MG63 (cell line): ENCODE measurements at places on chromosomes 6 and 20.
A peak's percentile ranks its signal among the peaks of the same experiment; 100 is the strongest.

GRCh38 chr6:43304882-43305281 lies 3.7 kb downstream of the CRIP3 start:
- no peak for DNase-seq

DNA sequence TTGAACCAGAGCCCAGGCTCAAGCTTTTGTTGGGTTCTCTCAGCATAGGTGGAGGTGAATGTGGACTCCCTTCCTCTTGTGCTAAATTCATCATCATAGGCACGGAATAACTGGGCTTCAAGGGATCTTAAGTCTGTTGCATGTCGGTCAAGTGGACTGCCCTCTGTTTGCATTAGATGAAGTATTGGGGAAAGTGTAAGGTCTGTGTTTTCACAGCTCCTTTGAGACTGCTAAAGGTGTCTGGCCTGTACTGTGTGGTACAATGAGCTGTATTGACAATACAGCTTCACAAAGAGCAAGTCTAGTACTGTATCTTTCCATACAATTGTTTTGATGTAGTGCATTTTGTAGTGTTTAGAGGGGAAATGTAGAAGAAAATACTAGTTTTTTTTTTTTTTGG lies 34.3 kb upstream of the TULP4 start:
- DNase-seq: no peak

- no peak for DNase-seq
These were observed 907 bp upstream of the HLA-B start for GRCh38 chr6:31357886-31358285.

- DNase-seq: no peak
These were observed 889 bp upstream of the FLOT1 start for GRCh38 chr6:30743099-30744053.

- no peak for DNase-seq
These were observed 41.3 kb downstream of the TRMT11 start for GRCh38 chr6:126027601-126028000.

GRCh38 chr6:99364026-99364425 lies 14.6 kb upstream of the FAXC start:
- no peak for DNase-seq

GRCh38 chr6:34324738-34325444 lies 67.6 kb downstream of the NUDT3 start:
- DNase-seq: peak; percentile 39

- peak; percentile 20 for DNase-seq
These were observed 121.4 kb downstream of the ATXN1 start for GRCh38 chr6:16639684-16640480.

- DNase-seq: no peak
These were observed 85.2 kb downstream of the SMLR1 start for GRCh38 chr6:130912434-130912833.

- no peak for DNase-seq
These were observed 194.1 kb downstream of the OGFRL1 start for GRCh38 chr6:71482742-71483141.

GRCh38 chr6:24738741-24739140 lies 19.8 kb upstream of the C6orf62 start:
- DNase-seq: no peak

GRCh38 chr20:62952373-62952967 lies at the start of gene SLC17A9:
Gene SLC17A9 (plus strand): TSS chr20:62952709. CDS start chr20:62952831, 122 bp downstream.
- no peak for DNase-seq

DNA sequence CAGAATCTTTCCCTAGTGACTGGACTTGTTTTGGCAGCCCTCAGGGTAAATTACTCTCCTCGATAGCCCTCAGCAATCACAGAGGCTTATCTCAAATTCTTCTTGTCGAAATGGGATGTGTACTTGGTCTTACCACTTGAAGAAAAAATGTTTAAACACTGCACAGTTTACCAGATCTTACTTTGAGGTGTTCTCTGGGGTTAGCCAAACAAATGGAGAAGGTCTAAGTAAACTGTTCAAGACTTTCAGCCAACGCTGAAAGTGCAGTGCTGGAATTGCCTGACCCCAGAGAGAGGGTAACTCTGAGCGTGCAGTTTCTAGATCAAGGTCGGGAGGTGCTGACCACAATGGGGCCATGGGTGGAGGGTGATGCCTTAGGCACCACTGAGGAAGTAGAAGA lies 39.2 kb downstream of the MYLIP start:
- DNase-seq: no peak

- no peak for DNase-seq
These were observed 7.9 kb downstream of the MAP3K4 start for GRCh38 chr6:160999516-160999915.

DNA sequence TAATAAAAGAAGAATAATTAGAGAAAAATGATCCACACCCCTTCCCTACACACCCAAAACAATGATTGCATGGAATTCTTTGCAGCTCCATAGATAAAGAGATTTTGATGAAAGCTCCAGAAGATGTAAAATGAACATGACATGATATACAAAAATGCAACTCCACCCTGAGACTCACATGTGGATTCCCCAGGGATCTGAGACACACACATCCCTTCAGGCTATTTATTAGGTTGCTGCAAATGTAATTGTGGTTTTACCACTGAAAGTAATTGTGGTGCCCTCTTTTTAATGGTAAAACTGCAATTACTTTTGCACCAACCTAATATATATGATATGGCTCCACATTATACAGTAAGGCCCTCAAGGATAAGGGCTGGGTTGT lies 40.4 kb upstream of the TBC1D7 start:
- no peak for DNase-seq

GRCh38 chr6:115902436-115902835 lies 158.3 kb downstream of the FRK start:
- no peak for DNase-seq

- DNase-seq: no peak
These were observed 321.3 kb upstream of the SPTLC3 start for GRCh38 chr20:12687476-12687875.

- DNase-seq: no peak
These were observed 37.6 kb downstream of the MOCS1 start for GRCh38 chr6:39896701-39897100.

- no peak for DNase-seq
These were observed 125.3 kb upstream of the B3GAT2 start for GRCh38 chr6:71082033-71082650.

- no peak for DNase-seq
These were observed 42.3 kb upstream of the OCSTAMP start for GRCh38 chr20:46592580-46593362.

- DNase-seq: no peak
These were observed 293.0 kb upstream of the PRDM1 start for GRCh38 chr6:105793130-105793529.

- peak; percentile 49 for DNase-seq
These were observed 29.1 kb upstream of the ECI2 start for GRCh38 chr6:4164456-4164855.

DNA sequence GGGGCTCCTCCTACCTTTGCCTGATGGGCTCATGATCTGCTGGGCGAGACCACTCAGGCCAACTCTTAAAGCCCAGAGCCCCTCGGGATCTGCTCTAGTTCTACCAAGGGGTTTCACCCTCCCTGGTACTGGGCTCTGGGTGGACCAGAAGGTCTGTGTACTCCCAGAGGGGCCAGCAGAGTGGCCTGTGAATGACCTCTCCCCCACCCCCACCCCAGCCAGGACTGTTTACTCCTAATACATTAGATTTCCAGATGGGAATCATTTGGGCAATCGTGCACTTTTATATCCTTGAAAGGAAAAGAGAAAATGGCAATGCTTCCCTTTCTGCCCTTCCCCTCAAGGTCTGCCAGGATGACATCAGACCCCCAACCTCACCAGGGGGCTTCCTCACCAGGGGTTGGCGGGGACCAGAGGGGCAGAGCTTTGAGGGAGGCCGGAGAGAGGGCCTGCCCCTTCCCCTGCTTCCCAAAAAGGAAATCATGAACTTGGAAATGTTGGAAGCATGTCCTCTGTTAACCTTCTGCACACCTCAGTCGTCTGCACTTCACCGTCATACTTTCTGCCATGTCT lies 37.1 kb upstream of the PMEPA1 start:
- DNase-seq: no peak

DNA sequence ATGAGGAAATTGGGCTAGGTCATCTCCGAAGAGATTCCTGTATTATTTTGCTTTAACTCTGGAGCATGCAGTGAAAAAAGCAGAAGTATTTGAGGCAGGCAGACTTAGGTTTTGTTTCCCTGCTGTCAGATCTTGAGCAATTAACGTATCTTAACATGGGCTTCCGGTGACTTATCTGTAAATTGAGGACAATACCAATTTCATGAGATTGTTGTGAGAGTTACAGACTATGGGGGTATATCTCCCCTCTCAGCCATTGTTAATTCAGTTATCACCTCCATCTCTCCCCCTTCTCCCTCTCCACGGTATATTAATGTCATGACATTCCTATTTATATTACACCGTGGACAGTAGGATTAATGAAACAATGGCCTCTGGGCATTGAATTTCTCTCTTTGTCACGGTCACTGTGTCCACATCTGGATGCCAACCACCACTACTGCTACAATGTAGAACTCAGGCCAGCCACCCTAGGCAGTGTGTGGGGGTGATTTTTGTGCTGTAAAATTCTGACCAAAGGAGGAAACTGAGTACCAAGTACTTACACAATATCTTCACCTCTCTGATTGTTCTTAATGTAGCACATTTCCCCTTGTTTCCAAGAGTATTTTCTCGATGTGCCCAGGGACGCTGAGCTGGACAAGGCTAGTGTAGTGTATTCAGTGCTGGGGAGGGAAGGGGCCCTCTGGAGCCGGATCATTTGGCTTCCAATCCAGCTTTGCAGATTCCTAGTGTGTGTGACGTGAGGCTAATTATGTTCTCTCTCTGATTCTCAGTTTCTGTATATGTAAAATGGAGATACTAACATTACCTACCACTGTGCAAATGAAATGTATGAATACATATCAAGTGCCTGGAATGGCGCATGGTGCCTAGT lies 77.2 kb downstream of the GCNT2 start:
- no peak for DNase-seq

- no peak for DNase-seq
These were observed 941.4 kb upstream of the MAN1A1 start for GRCh38 chr6:120290964-120291363.

- peak; percentile 8 for DNase-seq
These were observed 52.3 kb upstream of the ADGRF1 start for GRCh38 chr6:47094241-47094925.

DNA sequence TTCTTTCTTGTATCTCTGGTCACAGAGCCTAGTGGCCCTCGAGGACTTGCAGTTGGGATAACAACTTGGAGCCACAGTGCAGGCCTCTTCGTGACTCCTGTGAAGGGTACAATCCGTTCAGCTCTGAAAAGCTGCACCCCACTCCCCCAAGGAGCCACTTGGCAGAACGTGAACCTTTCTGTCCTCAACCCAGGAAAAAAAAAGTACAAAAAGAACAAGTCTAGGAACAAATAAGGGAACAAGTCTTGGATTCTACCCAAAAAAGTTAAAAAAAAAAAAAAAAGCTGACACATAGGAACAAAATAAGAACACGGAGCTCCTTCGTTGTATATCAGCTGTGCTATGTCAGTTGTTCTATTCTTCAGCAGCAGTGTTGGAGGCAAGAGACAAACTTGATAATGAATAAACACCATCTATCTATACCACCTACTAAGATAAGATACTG lies 77.9 kb upstream of the TULP1 start:
- no peak for DNase-seq

- no peak for DNase-seq
These were observed 144.4 kb upstream of the MAN1A1 start for GRCh38 chr6:119493980-119494379.

DNA sequence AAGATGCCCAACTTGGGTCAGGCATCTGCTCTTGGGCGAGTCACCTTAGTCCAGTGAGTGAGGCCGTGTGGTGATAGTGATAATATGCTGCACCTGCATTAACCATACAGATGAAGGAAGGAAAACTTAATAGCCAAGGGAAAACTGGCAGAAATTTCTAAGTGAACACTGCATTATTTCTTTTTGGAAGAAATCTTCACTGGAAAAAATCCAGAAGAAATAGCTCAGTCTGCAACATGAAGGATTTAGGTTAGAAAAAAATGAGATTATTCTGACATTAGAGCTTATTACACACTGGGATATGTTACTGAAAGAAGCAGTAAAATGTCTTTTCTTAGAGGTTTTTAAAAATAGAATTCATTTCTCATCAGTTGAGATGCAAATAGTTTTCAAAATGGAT lies 947.3 kb downstream of the KIF16B start:
- no peak for DNase-seq

- no peak for DNase-seq
These were observed 93.2 kb upstream of the AKIRIN2 start for GRCh38 chr6:87794922-87795885.

DNA sequence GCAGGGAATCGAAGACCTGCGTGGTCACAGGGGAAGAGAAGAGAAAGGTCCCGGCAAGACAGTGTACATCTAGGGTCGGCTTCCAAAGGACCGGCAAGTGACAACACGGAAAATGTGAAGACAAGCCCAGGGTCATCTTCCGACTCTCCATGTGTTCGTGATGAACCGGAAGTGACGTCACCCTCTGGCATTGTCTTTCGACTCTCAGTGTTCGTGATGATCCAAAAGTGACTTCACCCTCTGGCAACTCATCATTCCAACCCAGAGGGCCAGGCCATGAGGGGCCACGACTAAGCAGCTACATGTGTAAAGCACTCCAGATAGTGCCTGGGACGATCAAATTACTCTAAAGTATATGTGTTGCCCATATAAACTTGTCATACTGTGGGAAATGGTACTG lies 290.8 kb downstream of the THBS2 start:
- DNase-seq: peak; percentile 56

DNA sequence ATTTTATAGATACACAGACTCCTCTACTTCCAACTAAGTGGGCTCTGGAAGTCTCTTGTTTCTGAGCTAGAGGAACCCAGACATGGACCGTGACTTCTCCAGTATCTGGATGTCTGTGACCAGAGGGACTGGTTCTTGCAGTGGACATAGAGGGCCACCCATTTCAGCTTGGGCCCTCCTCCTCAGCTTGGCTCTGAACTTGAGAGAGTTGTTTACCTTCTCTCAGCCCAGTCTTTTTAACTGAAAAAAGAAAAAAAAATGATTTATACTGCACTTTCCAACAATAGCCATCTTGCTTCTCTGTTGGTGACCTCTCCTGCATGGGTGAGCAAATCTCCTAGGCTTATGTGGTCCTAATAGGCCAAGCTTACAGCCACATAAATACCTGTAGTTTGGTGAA lies 60.3 kb upstream of the TMEM181 start:
- no peak for DNase-seq

DNA sequence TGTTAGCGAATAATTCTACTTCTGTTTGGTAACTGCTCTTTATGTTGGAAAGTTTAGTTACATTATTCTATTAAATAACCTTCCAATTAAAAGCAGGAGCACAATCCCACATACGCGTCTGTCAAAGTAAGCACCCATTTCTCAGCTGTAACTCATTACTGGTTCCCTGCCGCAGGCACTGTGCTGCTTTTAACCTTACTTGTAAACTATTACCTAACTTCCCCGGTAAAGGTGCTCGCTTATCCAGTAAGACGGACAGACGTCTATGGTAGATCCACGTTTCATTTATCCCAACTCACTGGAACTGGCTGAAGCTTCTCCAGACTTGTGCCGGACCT lies 529 bp upstream of the ENPP4 start:
- no peak for DNase-seq
